Inflammatory macrophage (primary cell): ENCODE measurements at places on chromosomes 13 and 19.

DNA sequence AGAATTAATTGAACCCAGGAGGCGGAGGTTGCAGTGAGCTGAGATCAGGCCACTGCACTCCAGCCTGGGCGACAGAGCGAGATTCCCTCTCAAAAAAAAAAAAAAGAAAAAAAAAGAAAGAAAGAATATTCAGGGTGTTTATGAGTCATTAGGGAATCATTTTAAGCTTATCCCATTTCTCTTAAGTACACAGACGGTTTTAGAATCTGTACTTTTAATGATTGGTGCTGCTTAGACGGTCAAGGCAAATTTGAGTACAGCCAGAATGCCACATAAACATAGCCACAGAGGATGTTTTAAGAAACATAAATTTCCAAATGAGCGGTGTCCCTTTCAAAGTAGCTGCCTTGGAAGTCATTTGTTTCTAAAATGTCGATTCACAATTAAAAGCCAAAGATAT lies 2.6 kb downstream of the SPRYD7 start:
- no peak for DNase-seq

DNA sequence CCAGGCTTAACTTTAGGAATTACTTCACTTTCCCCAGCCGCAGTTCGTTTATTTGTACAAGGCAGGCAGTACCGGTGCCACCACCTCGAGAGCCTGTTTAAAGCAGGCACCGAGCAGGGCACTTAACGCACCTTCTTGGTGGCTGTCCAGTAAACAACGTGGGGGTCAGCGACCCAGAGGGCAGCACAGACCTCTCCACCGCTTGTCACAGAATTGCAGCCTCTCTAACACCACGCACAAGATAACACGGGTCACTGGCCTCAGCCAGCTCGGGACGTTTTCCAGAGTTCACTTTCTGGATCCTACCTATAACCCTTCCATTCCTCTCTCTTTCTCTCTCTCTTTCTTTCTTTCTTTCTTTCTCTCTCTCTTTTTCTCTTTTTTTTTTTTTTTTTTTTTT lies 16.8 kb upstream of the ELAVL1 start:
- DNase-seq = no peak

DNA sequence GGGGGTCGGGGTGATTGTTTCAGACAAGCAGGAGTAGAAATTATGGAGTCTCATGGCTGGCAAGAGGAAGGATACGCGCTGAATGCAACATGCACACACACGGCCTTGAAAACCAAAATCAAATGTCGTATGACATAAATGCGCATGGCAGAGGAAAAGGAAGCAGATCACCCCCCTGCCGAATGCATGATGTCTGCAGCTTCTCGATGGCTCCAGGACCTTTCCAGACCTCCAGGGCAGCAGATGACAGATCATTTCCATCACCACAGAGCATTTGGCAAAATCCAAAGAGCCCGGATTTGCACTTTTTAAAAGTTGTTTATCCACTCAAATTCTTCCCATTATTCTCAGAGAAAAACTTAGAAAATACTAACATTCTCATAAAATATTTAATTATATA lies 211.7 kb downstream of the NHLRC3 start:
- DNase-seq = no peak

DNA sequence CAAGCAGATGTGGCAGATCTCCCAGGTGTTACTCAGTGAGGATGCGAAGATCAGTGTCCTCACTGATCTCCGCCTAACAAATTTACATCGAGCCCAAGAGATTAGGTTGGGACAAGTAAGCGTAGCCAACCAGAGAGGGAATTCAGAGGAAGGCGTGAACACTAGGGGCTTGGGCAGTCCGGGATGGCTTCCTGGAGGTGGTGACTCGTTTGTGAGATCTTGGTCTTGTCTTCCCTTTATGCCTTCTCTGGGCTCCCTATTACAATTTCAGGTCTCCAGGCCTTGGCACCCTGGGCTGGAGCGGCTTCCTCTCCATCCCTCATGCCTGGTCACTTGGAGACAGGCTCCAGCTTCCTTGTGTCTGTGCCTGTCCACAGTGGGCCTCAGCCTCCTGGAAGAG lies 6.2 kb downstream of the SF3A2 start:
- no peak for DNase-seq

DNA sequence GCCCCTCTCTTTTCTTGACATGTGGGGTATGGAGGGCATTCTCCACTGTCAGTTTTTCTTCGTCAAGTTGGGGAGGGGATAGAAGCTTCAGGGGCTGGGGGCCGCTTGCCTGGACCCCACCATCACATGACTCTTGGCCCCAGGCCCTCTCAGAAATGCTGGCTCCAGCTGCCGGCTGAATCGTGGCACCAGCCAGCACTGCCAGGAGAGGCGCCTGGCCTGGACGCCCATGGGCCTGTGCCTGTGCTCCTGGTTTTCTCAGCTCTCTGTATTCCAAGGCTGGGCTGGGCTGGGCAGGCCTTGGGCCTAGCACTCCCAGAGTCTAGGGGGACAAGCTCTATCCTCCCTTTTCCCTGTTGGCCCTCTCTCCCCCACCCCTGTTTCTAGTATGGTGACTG lies 38.6 kb downstream of the LYL1 start:
- no peak for DNase-seq

DNA sequence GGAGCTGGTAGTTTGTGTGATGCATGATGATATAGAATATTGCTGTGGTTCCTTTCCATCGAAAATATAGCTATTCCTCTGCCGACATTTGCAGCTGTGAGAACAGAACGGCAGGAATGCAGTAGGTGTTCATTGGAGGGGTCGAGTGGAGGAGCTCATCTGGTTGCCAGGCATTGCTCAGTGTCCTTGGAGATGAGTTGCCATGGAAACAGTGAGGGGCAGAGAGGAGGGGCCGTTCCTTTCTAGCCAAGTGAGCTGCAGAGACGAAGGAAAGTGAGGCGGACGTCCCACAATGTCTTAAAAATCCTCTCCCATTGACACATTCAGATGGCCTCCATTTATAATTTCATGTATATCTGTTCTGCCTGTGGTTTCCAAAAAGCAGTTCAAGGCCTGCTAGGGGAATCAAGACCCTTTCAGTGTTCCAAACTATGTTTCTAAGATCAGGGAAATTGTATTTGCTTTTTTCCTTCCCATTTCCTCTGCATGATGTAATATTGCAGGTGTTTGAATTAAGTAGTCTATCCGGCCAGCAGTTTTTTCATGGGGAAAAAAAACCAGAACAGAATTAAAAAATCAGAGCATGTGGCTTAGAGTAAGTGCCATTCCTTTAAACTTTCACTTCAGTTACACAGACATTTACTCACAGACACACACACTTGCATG lies 41.2 kb upstream of the ZNF835 start:
- no peak for DNase-seq

DNA sequence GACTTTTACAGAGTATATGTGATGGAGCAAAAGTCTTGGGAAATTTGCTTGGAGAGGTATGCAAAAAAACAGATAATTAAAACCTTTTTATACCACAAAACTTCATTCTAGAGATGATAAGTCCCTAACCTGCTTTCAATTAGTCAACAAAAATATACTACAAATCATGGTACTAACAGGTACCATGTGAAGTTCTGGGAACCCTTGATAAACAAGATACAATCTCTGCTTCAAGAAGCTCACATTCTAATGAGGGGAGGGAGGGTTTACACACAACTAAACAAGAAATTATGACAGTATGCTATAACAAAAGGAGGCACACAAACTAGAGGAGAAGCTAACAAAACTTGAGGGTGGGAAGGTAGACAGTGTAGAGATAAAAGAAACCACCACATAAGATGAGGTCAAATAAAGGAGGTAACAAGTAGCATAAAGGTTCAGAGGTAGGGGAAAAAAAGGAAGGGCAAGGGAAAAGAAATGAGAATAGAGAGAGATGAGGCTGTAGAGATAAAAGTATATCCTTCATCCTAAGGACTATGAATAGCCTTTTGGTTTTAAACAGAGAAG lies 91.4 kb downstream of the MYCBP2 start:
- no peak for DNase-seq

DNA sequence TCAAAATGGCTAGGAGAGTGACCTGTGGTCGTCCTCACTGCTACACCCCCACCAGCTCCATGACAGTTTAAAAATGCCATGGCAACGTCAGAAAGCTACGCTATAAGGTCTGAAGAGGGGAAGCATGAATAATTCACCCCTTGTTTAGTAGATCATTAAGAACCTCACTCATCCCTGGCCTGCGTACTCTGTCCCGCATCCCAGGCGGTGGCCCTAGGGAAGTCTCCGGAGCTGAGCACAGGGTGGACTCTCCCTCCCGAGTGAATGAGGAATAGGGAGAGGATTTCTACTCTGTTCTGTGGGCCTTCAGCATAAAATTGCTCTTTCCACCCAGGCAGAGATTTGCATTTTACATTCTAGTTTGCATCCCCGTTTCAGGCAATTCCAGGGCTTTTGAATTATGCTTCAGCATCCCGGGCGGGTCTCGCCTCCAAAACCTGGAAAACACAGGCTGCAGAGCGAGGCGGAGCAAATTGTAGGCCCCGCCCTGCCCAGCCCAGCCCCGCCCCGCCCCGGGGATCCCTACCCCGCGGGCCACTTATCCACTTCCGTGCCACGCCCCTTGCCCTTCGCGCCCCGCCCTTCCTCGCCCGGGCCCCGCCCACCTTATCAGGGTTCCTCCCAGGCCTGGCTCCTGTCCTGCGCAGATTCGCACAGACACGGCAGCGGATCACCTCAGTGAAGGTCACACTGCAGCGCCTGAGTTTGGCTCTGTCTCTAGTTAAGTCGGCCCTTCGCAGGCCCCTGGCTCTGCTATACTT lies 7.5 kb upstream of the ZNF525 start:
- DNase-seq = no peak

DNA sequence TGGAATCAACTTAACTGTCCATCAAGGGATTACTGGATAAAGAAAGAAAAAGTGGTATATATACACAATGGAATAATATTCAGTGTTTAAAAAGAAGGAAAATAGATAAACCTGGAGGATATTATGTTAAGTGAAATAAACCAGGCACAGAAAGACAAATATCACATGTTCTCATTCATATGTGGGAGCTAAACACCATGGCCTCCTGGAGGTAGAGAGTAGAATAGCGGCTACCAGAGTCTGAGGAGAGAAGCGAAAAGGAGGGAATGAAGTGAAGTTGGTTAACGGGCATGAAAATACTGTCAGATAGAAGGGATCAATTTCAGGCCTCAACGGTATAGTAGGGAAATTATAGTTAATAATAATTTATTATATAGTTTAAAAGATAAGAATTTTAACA lies 147.5 kb upstream of the OBI1 start:
- DNase-seq = no peak

- no peak for DNase-seq
Measured at GRCh38 chr13:70856711-70857110, 748.5 kb upstream of the KLHL1 start.

DNA sequence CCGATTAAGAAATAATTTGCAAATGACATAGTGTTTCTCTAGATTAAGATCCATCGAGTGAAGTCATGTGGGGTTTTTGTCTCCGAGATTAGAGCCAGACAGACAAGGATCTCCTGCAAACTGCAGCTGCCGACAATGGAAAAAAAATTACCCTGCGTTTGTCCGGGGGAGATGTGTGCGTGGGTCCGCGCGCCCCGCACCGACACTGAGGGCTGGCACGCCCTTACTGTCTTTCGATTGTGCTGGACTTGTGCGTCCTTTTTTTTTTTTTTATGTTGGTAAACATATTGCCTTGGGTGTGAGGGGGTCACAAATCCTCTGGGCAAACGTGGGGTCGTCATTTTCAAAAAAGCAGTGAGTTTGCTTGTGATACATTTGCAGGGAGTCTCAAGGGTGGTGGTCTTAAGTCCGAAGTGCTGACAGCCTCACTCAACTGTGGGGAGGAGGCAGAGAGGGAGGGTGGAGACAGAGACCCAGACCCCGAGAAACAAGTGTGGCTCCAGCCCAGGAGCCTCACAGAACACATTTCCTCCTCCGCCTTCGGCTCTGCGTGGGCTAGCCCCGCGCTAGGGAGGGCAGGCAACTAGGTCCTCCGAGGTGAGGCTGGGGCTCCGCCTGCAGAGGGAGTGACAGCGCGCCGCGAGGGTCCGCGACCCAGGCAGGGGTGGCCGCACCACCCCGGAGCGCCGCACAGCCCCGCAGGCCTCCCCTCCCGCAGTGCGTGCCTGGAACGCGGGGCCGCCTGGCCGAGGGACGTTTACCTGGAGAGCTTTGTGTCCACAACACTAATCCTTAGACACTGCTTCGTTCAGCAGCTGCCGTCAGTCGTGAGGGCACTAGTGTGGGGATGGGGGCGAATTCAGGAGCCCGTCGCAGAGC lies 11.7 kb upstream of the SOX1 start:
- DNase-seq = no peak

GRCh38 chr13:110125613-110126272 lies 181.2 kb downstream of the COL4A1 start:
- no peak for DNase-seq

GRCh38 chr13:51255556-51255955 lies 33.4 kb downstream of the FAM124A start:
- DNase-seq = no peak

DNA sequence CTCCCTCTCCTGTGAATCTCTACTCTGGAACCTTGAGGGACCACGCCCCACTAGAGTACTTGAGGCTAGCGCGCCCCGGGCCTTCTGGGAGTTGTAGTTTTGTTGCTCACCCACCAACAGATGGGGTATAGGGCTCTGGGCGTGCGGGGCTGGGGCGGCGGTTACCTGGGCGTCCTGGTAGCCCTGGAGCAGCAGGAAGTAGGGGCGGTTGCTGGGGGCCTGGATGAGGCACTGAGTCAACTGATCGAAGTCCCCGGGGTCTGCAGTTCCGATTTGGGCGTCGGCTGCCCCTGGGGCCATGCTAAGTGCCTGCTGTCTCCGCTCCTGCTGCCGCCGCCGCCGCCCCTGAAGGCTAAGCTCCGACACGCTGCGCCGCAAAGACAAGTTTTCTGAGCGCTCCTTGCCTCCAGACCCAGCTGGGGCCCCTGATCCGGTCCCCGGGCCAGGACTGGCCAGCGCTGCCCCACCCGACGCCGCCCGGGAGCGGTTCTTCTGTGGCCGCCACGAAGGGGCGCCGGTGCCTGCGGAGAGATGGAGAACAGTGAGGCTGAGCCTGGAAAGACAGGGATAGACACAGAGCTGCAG lies 5.3 kb downstream of the RASIP1 start:
- DNase-seq = no peak

GRCh38 chr13:113936166-113936965 lies 37.5 kb downstream of the C13orf46 start:
- no peak for DNase-seq

- no peak for DNase-seq
Measured at GRCh38 chr13:41962994-41963393, 2.1 kb upstream of the VWA8 start.

DNA sequence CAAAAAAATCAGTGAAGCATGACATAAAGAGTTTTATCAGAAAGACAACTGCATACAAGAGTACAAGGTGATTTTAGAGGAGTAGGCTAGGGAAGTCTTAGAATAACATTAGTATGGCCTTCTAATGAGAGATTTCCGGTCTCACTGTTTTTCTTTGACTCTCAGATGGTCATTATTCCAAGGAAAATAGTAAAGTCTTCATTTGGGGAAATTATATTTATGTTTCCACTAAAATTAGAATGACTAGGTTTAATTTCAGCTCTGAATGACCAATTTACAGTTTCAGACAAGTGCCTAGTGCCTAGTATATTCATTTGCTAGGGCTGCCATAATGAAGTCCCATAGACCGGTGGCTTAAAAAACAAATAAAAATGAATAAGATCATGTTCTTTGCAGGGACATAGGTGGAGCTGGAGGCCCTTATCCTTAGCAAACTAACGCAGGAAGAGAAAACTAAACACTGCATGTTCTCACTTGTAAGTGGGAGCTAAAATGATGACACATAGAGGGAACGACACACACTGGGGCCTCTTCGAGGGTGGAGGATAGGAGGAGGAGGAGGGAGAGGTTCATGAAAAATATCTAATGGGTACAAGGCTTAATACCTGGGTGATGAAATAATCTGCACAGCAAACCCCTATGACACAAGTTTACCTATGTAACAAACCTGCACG lies 303.1 kb downstream of the PCDH9 start:
- DNase-seq = no peak
